ENCODE measurements at places on chromosomes 1 and 21. TPM values are rescaled to one million over a fixed set of nuclear protein-coding genes. Genes with fewer than 3 reads are reported as not detected.

Gene FCRL1
- polyA plus RNA-seq = not detected

- no peak overlapping the region for H3K4me3 ChIP-seq
- H3K36me3 ChIP-seq = no peaks in the 10 kb centered on the region
- no peak overlapping the region for H3K27ac ChIP-seq
- no peaks in the 10 kb centered on the region for H3K27me3 ChIP-seq
- H3K4me1 ChIP-seq = no peaks in the 10 kb centered on the region
- peak; percentile 28 for DNase-seq
These were observed 71.6 kb downstream of the RD3 start for GRCh38 chr1:211420389-211420788.

GRCh38 chr1:159790237-159790917 lies 9.6 kb downstream of the DUSP23 start:
- DNase-seq = peak; percentile 49
- no peaks in the 10 kb centered on the region for H3K36me3 ChIP-seq
- no peaks in the 10 kb centered on the region for H3K4me1 ChIP-seq
- no peak overlapping the region for H3K4me3 ChIP-seq
- no peak overlapping the region for H3K27ac ChIP-seq
- H3K27me3 ChIP-seq = no peaks in the 10 kb centered on the region

DNA sequence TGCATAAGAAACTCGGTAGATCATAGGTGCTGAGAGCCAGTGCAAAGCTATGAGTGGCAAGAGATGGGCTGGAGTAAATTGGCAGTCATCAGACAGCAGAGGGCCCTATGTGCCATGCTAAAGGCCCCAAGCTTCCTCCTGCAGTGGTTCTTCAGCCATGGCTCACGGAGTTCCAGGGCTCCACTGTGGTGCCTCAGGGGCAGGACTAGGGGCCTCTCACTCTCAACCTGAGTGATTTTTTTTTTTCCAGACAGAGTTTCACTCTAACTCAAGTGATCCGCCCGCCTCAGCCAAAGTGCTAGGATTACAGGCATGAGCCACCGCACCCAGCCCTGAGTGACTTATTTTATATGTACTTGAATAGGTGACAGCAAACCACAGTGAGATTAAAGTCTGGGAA lies 10.4 kb upstream of the GJA8 start:
- no peak for DNase-seq
- no peaks in the 10 kb centered on the region for H3K36me3 ChIP-seq
- no peaks in the 10 kb centered on the region for H3K4me1 ChIP-seq
- H3K27me3 ChIP-seq = peaks cover 2% of the 10 kb centered on the region

Gene AMIGO1
- 0.71 TPM for polyA plus RNA-seq

DNA sequence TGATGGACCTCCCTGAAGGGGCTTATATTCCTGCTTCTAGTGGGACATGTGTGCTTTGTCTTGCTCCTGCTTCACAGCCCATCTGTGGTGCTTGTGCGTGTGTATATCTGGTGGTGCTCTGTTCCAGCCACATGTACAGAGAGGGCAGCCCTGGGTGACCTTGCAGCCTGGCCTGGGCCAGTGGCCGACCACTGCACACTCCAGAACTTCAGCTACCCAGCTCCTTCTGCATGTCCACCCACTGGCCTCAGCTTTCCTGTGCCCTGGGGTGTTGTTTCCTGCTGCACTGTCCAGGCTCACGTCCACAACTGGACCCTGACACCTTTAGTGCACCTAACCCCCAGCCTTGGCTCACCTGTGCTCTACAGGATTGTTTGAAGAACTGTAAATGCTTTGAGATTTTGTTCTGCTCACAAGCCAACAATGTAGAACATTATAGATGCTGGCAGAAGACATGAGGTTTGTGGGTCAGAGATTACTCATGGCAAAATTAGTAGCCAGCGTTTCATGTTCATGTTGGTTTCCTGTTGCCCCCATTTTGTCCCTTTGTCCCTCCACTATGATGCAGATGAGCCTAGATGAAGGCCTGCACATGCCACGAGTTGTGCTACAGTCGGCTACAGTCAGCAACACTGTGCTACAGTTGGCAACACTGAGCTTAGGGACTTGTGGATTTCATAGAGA lies 5.3 kb upstream of the S100B start:
- DNase-seq = no peak
- no peaks in the 10 kb centered on the region for H3K4me1 ChIP-seq
- H3K27ac ChIP-seq = no peak overlapping the region
- no peak overlapping the region for H3K4me3 ChIP-seq
- H3K27me3 ChIP-seq = peaks cover 40% of the 10 kb centered on the region
